ENCODE measurements at places on chromosomes 7 and 10.

DNA sequence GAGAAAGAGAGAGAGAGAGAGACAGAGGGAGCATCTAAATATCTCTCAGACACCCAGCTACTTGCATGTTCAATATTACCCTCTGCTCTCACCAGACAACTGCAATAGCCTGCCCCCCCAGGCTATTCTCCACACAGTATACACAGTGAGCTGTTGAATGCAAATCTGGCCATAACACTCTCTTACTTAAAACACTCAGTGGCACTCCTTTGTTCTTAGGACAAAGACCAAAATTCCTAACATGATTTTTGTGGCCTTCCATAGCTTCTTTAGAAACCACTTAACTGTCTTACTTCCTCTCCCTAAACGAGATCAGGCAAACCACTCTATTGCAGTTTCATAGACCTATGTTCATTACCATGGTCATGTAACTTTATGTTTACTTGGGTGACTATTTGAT, 903.6 kb upstream of the AUTS2 start:
- no peak for DNase-seq

- no peak for DNase-seq
Observed at GRCh38 chr7:158110034-158110590, 477.5 kb downstream of the PTPRN2 start.

- DNase-seq: no peak
Observed at GRCh38 chr10:76197293-76197692, 765.9 kb downstream of the LRMDA start.

DNA sequence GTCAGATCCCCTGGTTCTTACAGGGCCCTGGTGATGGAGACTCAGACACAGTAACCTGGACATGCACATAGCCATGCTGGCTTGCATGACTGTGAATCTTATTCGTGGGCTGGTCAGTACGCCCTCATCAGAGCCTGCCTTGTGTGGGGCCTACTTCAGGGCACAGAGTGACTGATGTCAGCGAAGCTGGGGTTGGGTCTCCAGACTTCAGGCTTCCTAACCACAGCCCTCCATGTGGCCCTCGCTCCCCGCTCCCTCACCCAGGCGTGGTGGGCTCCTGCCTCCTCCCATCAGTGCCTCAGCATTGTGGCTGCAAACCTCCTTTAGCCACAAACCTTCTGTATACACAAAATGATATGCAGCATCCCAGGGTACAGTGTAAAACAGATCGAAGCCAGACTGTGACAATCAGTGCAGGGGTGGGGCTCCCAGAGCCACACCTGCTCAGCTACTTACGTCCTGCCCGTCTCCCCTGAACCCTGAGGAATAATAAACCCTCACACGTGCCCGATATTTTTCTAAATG, 7.1 kb upstream of the C10orf105 start:
- peak; percentile 71 for DNase-seq

DNA sequence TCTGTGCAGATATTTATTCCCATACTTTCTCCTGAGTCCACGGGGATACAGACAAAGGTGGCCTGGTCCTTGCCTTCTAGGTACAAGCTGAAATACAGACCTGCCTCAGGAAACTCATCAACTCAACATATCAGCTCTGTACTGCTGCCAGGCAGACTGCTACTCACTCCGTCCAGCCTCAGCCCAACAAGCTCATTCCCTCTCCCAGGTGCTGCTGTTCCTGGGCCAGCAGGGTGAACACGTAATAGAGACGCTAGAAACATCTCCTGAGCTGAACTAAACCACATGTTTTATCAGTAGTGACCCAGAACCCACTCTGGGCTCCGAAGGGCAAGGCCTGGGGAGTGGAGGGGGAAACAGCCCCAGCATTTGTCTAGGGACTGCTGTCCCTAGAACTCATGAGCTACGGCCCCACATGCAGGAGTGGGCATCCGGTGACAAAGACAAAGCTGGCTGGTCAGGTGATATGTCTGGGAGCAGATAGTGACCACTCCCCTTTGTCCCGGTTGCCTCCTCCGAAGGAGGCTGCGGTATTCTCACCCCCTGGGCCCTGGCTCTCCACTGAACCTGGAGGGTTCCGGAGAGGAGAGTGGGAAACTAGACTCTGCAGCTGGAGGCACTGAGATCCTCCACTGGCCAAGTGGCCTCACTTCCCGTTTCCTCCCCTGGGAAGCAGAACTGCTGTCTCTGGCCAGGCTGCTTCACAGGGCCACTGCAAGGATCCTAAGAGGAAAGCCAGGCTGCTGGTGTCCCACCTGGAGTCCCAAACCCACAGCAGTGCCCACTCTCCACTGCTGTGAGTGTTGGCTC, 116.1 kb downstream of the FAM53B start:
- no peak for DNase-seq

DNA sequence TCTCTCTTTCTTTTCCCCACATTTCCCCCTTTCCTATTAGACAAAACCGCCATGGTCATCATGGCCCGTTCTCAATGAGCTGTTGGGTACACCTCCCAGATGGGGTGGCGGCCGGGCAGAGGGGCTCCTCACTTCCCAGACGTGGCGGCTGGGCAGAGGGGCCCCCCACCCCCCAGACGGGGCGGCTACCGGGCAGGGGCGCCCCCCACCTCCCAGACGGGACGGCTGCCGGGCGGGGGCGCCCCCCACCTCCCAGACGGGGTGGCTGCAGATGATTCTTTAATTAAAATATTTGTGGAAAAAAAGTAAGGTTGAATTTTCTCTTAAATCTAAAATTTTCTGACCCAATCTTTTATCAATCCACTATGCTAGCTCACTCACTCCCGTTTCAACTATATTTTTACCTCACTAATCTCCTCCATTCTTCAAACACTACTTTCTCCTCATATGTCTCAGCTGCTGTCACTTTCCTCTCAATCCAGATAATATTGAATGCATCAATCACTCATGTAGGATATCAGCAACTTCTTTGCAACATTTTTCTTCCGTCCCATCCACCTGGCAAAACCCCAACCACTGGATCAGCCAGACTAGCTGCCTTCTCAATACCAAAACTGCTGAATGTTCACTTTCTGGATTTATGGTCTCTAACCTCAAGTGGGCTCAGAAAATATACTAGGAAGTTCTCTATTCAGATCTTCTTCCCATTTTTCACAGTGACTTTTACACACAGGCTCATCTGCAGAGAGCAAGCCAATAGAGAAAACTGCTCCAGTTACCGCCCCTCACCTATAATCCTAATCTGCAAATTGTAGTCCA, 81.1 kb upstream of the TRIM24 start:
- DNase-seq: no peak

GRCh38 chr7:46003161-46003560, 82.1 kb upstream of the IGFBP3 start:
- no peak for DNase-seq

GRCh38 chr10:70601746-70602145, 795 bp downstream of the PRF1 start:
- no peak for DNase-seq

- no peak for DNase-seq
Observed at GRCh38 chr10:34808801-34809745, 6.0 kb downstream of the PARD3 start.

GRCh38 chr10:12716042-12716441, 285.5 kb downstream of the CCDC3 start:
- no peak for DNase-seq

GRCh38 chr10:73768881-73769280, 13.0 kb upstream of the CHCHD1 start:
- peak; percentile 60 for DNase-seq

DNA sequence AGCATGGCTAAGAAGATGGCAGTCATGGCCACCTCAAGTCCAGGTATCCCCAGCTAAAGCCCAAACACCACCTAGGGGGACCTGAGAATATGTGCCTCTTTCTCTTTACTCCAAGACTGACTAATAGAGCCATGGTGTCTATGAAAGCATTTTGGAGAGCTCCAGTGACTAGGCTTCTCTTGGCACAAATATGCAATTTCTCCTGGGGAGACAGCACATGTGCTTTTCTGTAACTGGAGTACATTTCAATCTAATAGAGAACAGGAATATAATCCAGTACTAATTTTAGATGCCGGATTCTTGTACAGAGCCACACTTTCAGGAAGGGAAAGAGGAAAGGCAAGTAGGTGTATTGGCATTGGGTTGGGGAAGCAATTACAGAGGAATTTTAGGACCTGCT, 260.1 kb downstream of the BMPER start:
- DNase-seq: no peak

DNA sequence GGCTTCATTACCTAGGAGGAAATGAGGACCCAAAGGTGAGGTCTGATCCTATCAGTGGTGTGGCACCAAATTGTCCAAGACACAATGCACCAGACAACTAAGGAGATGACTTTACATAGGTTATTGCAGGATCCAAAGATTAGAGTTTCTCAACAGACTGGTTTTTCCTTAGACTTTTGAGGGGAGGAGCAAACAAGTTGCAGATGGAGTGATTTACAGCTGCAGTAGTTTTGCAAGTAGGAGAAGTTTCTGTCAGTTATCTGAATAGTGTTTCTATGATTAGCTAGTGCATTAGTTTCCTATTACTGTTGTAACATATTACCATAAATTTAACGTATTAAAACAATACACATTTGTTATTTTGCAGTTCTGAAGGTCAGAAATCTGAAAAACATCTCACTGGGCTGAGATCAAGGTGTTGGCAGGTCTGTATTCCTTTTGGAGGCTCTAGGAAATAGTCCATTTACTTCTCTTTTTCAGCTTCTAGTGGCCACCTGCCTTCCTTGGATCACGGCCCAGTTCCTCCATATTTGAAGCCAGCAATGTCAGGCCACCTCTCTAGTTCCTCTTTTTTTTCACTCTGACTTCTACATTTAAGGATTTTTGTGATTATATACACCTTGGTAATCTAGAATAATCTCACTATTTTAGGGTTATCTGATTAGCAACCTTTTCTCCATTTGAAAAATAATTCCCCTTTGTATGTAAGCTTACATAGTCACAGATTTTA, 994.9 kb downstream of the REEP3 start:
- no peak for DNase-seq

GRCh38 chr10:70784471-70784870, 706 bp downstream of the TBATA start:
- DNase-seq: no peak

GRCh38 chr7:130154131-130154500, 51.1 kb downstream of the TMEM209 start:
- DNase-seq: no peak

- DNase-seq: no peak
Observed at GRCh38 chr7:96670338-96671289, 39.0 kb downstream of the SEM1 start.
